ENCODE measurements at places on chromosomes 5 and 9.

GRCh38 chr5:73523861-73524260, 25.6 kb downstream of the BTF3 start:
- DNase-seq = no peak

- no peak for DNase-seq
Measured at GRCh38 chr5:159231167-159231566, 21.8 kb upstream of the RNF145 start.

DNA sequence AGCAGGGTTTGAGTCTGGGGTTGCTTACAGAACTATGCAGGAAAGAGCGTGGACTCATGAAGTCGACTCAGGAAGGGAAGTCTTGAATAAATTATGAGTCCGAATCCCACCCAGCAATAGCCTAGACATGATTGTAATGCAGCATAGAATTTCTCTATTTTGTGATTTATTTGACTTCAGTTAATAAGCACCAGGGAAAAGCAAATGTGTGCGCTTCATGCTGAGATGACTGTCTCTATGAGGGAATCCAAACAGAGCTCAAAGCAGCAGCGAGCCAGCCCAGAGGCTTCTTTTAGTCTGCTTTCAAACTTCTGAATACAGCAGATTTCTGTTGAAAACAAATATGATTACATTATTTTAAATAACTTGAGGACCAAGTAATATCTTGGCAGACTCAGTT, 188.0 kb downstream of the SEMA6A start:
- DNase-seq = no peak

- DNase-seq = no peak
Measured at GRCh38 chr9:95511616-95511931, 5.2 kb downstream of the PTCH1 start.

DNA sequence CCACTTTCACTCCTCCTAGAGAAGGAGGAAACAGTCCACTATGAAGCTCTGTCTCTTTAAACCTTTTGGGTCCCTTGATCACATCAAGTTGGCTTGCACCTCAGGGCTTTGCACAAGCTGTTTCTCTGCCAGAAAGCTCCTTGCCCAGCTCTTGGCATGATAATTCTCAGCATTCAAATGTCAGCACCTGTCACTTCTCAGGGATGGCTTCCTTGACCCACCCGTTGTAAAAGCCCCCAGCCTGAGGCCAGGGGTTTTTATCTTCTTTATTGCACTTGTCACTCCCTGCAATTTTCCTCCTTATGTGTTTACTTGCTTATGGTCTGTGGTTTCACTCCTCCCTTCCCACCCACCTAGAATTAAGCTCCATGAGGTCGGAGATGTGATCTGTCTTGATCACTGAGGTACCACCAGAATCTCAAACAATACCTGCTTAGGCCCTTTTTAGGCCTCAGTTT, 200.7 kb upstream of the TBC1D2 start:
- DNase-seq = no peak

DNA sequence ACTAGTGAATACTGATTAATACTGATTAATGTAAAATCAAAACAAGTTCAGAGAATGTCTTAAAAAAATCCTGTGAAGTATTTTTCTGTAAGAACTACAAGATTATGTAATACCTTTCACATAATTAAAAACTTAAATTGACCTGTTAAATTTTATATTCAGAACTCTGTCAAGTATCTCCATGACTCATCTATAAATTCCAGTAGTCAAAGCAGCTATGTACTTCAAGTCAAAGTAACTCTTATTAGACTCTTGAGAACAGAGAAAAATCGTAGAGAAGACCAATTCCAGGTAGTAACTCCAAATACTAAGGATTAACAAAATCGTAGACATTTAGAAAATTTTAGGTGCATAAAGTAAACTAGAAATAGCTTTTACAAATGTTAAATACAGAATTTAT, 77.1 kb downstream of the HOMER1 start:
- no peak for DNase-seq

DNA sequence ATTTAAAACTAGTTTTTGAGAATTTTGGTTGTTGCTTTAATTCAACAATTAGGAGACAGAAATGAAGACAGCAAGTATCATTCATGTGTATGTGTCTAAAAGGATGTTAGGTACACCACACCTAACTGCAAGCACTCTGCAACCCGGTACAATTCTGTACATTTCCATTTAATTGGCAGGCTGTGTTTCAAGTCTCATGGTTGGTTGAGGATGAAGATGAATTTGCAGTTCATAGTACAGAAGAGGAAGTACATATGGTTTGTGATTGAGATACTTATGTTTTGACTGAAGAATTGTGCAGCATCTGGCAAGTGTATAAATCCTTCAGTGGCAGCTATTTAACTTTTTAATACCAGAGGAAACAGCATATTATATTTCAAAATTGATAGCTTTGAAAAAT, 628.7 kb upstream of the ZNF608 start:
- DNase-seq = no peak

GRCh38 chr9:2494562-2494961, 127.0 kb upstream of the VLDLR start:
- DNase-seq = no peak

- DNase-seq = no peak
Measured at GRCh38 chr5:111695991-111696390, 61.0 kb downstream of the NREP start.

DNA sequence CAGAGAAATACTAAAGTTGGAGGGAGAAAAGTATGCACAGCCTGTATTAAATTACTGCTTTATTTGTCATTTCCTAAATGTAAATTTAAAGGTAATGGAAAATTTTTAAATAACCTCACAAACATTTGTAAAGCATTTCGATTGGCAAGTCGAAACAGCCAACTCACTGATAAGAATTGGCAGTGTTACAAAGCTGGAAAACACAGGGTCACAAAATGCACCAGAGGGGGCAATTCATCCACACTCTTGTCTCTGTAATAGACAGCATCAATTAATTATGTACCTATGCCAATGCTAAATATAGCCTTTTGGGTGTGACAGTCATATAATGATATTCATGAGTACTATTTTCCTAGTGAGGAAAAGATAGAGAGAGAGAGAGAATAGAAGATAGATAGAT, 140.6 kb upstream of the PRLR start:
- no peak for DNase-seq

DNA sequence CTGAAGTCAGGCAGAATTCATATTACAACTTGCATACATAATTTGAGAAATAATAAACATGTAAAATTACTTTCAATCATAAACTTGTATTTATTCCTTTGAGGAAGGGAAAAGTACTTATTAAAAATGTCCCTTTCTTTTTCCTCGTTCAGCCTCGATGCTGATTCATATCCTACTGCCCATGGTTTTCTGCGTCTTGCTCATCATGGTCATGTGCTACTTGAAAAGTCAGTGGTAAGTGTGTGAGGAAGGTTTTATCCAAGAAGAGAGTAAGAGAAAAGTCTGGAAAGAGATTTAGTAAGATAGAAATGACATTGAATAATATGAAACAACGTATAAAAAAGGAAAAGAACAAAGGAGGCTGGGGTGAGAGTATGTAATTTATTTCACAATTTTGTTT, 85.9 kb downstream of the OSMR start:
- DNase-seq = no peak

DNA sequence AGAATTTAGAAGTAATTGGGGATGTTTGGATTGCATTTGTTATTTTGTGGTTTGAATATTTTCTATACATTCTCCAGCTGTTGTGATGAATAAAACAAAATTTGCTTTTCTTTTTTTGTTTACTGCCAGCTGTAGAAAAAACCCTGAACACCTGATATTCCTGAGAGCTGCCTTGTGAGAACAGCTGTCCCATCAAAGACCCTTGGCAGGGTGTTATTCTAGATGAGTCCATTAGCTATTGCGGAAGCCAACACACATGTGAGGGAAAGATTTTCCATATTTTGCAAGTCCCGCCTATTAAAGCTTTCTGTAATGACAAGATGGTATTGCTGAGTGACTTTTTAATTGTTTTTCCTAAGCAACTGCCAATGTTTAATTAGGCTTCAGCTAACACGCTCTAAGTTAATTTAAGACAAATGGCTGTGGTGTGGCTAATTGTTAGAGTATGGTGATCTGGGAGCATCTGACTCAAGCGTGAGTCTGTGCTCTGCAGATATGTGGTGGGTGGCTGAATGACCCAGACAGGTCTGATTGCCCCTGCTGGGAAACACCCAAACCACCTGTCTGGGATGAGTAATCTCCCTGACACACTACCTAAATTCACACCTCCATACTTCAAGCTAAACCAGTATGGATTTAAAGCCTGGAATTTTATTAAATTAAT, 86.5 kb upstream of the PRLR start:
- DNase-seq = no peak

DNA sequence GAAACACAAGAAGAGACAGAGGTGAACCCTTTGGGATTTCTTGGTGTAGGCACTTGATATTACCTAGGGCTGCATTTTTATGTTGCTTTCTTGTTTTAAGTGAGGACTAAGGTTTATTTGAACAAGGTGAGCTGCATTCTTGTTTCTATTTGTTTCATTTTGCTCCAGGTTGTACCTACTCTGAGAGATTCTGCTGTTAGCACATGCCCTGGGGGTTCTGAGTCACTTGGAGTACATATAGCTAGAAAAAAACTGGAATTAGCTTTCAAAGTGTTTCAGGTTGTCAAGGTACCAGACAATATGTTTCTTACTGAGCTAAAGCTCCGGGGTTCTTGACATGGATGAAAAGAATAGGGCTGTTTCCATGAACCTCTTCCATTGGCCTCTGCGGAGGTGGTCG, 299.4 kb downstream of the ICE1 start:
- DNase-seq = no peak

DNA sequence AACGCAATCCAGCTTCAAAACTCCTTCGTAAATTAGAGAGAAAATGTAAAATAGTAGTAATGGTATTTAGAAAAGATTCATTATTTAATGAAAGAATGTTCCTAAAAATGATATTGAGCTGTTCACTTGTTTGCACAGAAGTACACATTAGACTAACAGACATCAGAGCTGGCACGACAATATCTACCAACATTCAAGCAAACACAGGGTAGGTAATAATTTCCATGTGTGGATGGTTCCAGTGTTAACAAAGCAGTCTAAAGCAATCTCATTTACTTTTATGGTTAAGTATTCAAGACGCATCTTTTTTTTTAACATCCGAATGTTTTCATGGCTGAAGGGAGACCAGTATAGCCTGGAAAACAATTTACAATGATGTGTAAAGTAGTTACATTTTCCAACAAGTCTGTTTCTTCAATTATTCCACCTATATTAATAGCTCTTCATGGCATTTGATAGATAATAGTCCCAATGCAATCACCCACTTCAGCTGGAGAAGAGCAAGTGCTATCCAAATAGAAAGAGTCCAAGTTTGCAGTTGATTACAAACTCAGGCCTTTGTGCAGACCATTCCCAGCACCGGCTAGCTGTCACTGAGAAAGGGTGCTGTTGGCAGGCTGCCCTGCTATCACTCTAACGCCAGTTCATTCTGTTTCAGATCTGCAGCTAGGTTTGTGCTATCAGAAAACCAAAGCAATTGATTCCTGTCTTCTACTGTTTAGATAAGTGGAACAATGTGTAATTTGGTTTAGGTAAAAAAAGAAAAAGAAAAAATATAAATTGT, 458.8 kb downstream of the DTWD2 start:
- DNase-seq = no peak

- no peak for DNase-seq
Measured at GRCh38 chr5:73027816-73028215, 72.0 kb downstream of the FCHO2 start.

- no peak for DNase-seq
Measured at GRCh38 chr5:75601567-75601966, 9.7 kb upstream of the ANKDD1B start.

DNA sequence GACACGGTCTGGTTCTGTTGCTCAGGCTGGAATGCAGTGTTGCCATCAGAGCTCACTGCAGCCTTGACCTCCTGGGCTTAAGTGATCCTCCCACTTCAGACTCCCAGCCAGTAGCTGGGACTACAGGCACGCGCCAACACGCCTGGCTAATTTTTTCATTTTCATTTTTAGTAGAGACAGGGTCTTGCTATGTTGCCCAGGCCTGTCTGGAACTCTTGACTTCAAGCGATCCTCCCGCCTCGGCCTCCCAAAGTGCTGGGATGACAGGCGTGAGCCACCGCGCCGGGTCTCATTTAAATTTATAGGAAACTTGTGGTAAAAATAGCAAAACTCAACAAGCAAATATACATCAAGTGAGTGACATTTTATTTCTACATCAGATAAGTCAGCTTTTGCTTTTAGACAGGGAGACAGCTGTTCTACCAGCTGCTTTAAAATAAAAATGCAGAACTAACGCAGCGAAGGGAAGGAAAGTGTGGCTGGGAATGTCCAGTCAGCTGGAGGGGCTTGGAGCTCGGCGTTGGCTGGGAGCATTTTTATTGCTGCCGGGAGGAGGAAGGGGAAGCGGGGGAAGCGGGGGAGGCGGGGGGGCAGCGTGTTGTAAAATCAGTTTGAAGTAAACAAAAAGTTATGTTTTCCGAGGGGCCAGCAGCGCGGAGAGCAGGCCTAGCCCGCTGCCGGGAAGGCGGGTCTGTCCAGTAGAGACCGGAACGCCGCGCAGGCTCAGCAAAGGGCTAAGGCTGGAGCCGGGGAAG, 707 bp upstream of the ZFYVE16 start:
- DNase-seq = no peak

GRCh38 chr5:158464383-158464782, 605.4 kb upstream of the CLINT1 start:
- no peak for DNase-seq

GRCh38 chr9:101458963-101459631, 23.5 kb upstream of the ALDOB start:
- no peak for DNase-seq

DNA sequence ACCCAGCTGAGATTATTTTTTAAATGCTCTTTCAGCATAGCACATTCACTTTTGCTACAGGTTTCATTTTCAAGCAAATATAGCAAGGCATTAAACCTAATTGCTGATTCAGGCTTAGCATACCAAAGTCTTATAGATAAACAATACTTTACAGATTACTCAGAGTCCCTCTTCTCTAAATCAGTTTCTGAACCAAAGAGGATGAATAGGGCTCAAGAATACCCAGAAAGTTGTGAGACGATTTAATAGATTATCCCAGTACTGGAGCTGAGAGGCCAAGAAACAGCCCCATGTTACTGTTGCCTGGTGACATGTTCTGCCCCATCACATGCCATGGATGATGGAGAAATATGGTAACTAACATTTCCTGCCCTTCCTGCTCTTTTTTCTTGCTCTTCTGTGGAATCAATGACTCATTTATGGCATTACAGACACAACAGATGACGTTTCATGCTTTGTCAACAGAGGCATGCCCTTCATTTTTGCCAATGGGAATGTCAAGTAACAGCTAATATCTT, 18.1 kb upstream of the SSBP2 start:
- no peak for DNase-seq

- DNase-seq = no peak
Measured at GRCh38 chr9:83419961-83420360, 118.2 kb downstream of the FRMD3 start.

DNA sequence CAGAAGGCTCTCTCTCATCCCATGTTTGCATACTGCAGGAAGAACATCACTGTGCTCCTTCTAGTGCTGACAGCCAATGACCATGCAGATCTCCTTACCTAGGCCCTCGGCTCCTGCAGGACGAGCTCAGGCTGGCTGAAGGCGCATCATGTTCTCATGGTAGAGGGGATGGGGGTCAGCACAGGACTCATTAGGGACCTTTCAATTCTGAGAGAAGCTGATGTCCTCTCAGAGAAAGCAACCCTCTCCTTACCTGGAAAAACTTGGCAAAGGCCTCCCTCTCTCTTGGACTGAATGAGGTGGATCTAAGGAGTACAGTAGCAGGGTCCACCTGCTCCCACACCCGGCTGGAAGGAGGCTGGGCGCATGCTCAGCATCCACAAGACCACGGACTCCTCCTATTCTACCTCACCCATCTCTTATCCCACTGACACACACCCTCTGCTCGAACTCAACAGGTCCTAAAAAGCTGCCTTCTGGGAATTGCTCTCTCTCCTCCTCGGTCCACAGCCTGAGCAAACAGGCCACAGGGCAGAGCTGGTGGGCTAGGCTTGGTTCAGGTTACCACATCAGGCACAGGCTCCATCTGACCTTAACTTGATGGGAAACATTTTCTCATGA, 2.9 kb downstream of the IPPK start:
- DNase-seq = no peak

Measured in gastrocnemius medialis (tissue), 4 donors.